ENCODE measurements at places on chromosomes 7 and 10. TPM values are rescaled to one million over a fixed set of nuclear protein-coding genes. Genes with fewer than 3 reads are reported as not detected.

The IGFBP3 gene
- total RNA-seq: 3.3 TPM

The FAM171A1 gene
- total RNA-seq: 9.9 TPM

The SAMD9L gene
- total RNA-seq: 77.4 TPM

The UNCX gene
- not detected for total RNA-seq

The CTAGE4 gene
- 4.5 TPM for total RNA-seq

The COL1A2 gene
- total RNA-seq: not detected

The TFPI2 gene
- total RNA-seq: not detected

The HELLS gene
- 86.0 TPM for total RNA-seq

The SLIT1 gene
- total RNA-seq: 0.25 TPM

The CYP2C18 gene
- total RNA-seq: not detected

The IDI2 gene
- total RNA-seq: not detected

The ABCF2 gene
- 25.1 TPM for total RNA-seq

The ANKRD22 gene
- total RNA-seq: 0.43 TPM

The DDC gene
- not detected for total RNA-seq

The PHKG1 gene
- total RNA-seq: 1.9 TPM

The CDK14 gene
- total RNA-seq: not detected

The UBE2D4 gene
- 6.7 TPM for total RNA-seq

The FAM25C gene
- not detected for total RNA-seq

The ZNF853 gene
- total RNA-seq: 0.60 TPM

The VWDE gene
- 3.1 TPM for total RNA-seq

The NFE2L3 gene
- total RNA-seq: 13.6 TPM

The FOXP2 gene
- total RNA-seq: not detected

The NRG3 gene
- not detected for total RNA-seq

The TEX36 gene
- not detected for total RNA-seq
